ENCODE measurements at places on chromosomes 13 and 19.

- DNase-seq, result no peak
Measured at GRCh38 chr13:78103936-78104335, 185.3 kb upstream of the EDNRB start.

- DNase-seq, result peak; percentile 55
Measured at GRCh38 chr13:60620611-60621395, 223.8 kb downstream of the TDRD3 start.

DNA sequence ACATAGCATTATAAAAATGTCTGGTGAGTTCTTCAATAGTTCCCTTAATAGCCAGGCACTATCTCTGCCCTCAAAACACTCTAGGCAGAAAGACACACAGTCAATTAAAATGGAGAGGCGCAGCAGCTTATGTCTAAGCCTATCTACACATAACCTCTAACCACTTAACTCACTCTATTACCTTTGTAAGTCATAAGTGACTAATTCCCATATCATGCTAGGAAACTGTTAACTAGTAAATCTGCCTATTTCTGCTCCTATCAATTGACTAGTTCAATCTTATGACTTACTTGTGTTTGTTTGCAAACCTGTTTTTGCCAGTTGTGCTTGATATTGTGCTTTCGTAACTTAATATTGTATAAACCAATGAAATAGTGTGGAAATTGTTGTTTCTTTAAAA is 3.2 kb downstream of the CCDC122 start:
- DNase-seq, result no peak

- peak; percentile 89 for DNase-seq
Measured at GRCh38 chr13:73158851-73159250, 100.0 kb downstream of the KLF5 start.

DNA sequence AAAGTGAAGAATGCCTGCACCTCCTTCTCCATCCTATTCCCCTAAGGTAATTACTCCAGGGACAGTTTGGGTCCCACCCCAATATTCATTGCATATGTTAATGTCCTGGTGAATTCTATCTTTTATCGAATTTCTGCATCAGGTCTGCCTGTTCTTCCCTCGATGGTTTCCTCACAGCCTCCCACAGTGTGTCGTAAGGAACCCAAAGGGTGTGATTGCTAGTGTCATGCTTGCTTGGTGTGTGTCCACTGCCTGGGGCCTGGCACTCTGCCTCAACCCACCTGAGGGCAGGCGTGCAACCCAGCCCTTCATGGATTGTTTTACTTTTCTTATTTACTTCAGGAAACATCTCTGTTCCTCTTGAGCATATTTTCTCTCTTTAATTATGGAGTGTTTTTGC is 60.2 kb upstream of the CYSLTR2 start:
- DNase-seq, result no peak

DNA sequence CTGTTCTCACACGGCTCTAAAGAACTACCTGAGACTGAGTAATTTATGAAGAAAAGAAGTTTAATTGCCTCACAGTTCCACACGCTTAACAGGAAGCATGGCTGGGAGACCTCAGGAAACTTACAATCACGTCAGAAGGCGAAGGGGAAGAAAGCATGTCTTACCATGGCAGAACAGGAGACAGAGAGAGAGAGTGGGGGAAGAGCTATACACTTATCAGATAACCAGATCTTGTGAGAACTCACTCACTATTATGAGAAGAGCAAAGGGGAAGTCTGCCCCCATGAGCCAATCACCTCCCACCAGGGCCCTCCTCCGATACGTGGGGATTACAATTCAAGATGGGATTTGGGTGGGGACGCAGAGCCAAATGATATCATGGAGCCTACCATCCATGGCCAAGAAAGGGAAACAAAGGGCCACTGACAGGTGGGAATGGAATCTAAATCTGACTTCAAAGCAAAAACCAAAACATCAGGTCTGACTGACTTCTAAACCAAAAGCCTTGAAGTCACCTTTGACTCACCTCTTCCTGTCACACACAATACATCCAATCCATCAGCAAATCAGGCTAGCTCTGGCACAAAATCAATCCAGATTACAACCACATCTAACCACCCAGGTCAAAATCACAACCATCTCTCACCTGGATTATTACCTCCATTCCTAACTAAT is 189.7 kb downstream of the ENOX1 start:
- DNase-seq, result no peak
